ENCODE measurements at places on chromosomes 5 and 9.

GRCh38 chr5:119287547-119288111 lies 68.2 kb upstream of the TNFAIP8 start:
- DNase-seq, result no peak

GRCh38 chr9:24118190-24118589 lies 292.1 kb upstream of the ELAVL2 start:
- DNase-seq, result no peak

GRCh38 chr5:39846144-39846543 lies 421.4 kb upstream of the DAB2 start:
- DNase-seq, result no peak

DNA sequence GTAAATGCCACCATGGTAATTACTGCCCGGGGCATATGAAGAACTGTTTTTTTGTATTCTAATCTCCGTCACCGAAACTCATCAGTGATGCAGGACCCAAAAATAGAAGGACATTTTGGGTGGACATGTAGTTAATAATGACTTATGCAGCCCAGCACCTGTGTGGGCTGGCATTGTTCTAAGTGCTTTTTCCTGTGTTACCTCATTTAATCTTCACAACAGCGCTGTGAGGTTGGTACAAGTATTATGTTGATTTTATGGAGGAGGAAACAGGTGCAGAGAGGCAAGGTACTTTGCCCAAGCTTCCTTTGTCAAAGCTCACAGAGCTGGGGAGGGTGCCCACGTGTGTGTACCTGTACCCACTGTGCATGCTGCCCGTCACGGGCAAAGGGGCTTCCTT lies 58.4 kb downstream of the DAPK1 start:
- no peak for DNase-seq

- no peak for DNase-seq
Measured at GRCh38 chr9:135490980-135491464, 9.5 kb upstream of the MRPS2 start.

GRCh38 chr5:157175071-157175612 lies 5.5 kb upstream of the ITK start:
- DNase-seq, result no peak

- DNase-seq, result peak; percentile 52
Measured at GRCh38 chr9:69945671-69946141, 97.9 kb upstream of the MAMDC2 start.
